ENCODE measurements at places on chromosomes 6 and 20.

DNA sequence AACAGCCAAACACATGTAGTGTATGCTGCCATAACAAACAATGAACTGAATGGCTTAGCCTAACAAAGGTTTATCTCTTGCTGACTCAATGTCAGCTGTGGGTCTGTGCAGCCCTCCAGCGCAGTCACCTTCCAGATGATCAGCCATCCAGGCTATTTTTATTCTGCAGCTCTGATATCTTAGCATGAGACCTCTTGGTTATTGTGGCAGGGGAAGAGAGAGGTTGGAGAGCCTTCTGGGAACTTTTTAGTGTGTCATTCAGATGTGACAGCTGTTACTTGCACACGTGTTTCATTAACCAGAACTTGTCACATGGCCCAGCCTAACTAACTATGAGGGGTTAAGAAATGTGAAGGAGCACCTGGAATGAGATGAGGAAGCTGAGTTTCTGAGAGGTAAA, 202.5 kb downstream of the DHX35 start:
- no peak for DNase-seq

- no peak for DNase-seq
Measured at GRCh38 chr6:8652710-8653109, 217.4 kb upstream of the SLC35B3 start.

GRCh38 chr6:118558464-118559217, 10.5 kb downstream of the PLN start:
- DNase-seq, result no peak

GRCh38 chr20:57959589-57959988, 249.8 kb upstream of the PMEPA1 start:
- peak; percentile 59 for DNase-seq

- DNase-seq, result no peak
Measured at GRCh38 chr20:13222319-13222716, 1.2 kb downstream of the ISM1 start.

GRCh38 chr6:126444659-126445273, 104.9 kb downstream of the CENPW start:
- no peak for DNase-seq

- no peak for DNase-seq
Measured at GRCh38 chr20:19256906-19257595, 44.6 kb downstream of the SLC24A3 start.

GRCh38 chr6:112470376-112470775, 123.2 kb downstream of the RFPL4B start:
- DNase-seq, result no peak

GRCh38 chr20:54272901-54273488, 65.1 kb downstream of the PFDN4 start:
- no peak for DNase-seq

GRCh38 chr20:57680131-57680716, 29.6 kb downstream of the PMEPA1 start:
- DNase-seq, result no peak

- DNase-seq, result no peak
Measured at GRCh38 chr20:31590717-31591225, 14.3 kb upstream of the ID1 start.

DNA sequence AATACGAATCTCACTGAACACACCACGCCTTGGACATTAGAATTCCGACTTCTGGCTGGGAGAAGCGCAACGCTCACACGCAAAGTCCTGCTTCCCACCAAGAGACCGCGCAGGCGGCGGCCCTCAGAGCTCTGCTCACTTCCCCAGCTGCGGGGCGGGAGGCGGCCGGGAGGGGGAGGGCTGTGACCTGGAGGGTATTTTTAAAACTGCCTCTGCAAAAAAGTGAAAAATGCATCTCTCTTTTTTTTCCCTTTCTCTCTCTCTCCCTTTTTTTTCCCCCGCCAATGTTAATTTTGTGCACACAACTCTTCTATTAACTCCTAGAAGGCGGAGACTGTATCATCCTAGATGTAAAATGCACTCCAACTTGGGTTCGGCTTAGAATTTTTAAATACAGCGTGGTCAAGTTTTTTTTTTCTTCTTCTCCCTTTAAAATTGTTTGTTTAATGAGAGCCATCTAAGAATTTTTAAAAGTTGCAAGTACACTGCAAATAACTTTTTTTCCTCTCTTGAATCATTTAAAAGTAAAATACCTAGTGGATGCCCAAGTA, 66.4 kb downstream of the STX11 start:
- peak; percentile 91 for DNase-seq

- DNase-seq, result no peak
Measured at GRCh38 chr20:58471193-58472164, 43.7 kb downstream of the APCDD1L start.

DNA sequence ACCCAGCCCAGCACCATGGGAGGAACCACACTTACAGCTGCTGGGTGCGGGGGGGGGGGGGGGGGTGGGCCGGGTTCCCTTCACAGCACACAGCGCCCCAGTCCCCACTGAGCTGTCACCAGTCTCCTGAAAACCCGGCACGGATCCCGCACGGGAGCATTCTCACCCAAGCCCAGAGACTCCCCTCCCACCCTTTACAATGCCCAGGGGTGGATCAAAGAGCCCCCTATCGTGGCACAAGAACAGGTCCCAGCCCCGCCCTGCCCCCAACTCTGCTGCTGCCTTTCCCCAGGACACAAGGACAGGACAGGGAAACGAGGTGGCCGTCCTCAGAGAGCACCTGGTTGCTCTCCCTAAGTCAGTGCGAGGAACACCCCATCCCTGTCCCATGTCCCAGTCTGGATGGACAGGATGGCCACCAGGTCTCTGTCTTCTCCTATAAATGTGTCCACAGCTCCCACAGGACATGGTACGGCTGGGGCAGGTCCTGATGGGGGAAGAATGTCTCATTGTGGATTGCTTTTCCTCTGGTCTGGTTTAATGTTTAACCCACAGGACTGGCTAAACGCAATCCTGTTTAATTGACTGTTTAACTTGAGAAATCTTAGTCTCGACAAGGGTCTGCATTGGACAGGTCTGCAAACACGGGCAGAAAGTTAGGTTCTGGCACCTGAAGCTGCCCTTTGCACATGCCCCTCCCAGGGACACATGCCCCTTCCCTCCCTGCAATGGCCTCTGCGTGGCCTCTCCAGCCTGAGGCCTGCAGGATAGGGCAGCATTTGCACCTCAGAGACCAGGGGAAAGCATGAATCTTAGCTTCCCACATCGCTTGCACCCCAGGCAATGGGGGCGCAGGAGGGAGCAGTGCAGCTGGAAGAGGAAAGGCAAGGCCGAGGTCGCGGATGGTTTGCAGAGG, 45.3 kb downstream of the DACT2 start:
- no peak for DNase-seq

DNA sequence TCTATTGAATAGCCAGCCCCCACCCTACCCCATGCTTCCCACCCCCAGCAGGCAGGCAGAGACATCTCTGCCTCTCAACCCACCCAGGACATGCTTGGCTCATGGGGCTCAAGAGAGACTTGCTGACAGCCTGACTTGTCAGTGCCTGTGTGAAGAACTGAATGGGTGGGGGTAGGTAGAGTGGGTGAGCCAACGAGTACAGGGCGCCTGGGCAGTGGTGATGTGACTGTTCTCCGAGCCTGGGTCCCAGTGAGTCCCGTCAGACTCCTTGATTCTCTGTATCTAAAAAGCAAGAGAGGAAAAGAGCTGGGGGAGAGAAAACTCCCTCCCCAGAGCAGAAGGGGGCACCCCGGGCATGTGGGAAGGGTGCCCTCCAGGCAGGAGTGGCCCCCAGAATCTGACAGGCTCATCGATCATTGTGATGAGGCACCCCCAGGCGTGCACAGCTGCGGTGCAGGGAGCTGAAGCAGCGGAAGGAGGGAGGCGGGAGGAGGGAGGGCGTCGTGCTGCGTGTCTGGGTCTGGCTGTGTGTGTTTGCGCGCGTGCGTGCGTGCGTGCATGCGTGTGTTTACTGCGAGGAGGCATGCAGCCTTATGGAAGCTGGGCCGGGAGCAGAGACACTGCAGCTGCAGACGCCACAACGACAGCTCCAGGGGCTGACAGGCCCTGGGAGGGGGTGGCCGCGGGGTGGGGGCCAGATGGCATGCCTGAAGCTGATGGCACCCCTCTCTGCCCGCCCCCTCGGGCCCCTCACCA, 40.2 kb downstream of the FOXP4 start:
- DNase-seq, result no peak

- DNase-seq, result no peak
Measured at GRCh38 chr20:50571466-50571865, 61.3 kb downstream of the PTPN1 start.

DNA sequence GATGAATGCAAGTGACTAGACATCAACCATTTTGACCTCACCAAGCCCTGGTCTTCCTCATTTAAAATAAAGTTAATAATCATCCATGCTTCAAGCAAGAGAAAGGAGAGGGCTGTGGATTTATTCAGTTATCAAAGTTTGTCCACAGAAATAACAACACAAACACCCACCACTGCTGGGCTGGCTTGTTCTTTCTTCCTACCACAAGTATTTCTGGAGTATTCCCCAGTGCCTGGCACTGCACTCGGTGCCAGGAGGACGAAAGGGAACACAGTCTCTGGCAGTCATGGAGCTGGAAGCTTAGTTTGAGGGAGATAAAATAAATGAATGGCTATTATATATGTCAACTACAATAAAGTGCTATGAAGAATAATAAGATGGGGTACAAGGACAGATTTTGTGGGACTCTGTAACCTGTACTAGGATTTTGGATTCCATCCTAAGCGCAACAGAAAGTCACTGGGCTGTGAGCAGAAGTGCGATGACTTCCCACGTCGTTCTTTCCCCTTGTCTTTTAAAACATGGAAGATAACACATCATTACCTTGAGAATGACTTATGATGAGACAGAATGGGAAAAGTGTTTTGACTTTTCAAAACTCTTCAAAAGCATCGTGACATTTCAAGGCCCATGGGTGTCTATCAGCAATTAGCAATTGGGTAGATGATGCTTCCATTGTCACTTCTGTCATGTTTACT, 74.5 kb upstream of the TRAF3IP2 start:
- DNase-seq, result no peak

DNA sequence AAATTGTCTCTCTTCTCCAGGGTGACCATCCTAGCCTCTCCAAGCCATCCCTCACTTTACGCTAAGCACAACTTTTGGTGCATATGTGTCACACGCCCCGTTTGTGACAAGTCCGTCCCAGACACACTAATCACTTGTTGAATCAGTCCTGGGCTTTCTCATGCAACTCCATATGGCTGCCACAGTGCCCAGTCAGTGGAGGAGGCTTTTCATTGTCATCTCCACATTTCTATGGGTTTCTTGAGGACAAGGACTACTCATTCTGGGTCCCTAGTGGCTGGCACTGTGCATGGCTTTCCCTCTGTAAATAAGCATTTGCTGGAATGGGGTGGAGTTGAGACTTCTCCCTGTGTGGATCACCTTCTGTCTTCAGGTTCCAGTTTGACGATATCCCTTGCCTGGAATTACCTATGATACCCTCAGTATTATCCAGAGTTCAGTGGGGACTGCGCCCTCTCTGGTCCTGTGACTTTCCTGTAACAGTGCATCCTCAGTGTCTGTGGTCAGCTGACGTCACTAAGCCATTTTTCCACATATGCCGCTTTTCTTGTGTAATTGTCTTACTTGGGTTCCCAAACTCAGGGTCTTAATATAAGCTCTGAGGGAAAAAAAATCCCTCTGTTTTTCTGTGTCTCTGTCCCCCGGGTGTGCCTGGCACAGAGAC, 59.8 kb upstream of the MYL9 start:
- no peak for DNase-seq

DNA sequence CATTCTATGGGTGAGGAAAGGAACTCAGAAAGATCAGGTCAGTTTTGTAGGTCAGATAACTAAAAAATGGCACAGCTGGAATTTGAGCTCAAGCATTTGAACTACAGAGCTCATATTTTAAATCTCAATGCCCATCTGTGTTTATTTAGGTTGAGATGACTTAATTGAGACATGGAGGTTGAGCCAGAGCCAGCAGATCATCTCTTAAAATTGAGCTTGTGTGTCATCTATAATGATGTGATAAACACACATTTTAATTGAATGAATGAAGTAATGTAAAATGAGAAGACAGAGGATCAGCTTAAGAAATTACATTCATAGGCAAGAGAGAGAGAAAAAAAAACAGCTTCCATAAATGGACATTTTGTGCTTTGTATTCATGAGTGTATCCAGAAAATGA, 3.7 kb downstream of the MANEA start:
- no peak for DNase-seq

DNA sequence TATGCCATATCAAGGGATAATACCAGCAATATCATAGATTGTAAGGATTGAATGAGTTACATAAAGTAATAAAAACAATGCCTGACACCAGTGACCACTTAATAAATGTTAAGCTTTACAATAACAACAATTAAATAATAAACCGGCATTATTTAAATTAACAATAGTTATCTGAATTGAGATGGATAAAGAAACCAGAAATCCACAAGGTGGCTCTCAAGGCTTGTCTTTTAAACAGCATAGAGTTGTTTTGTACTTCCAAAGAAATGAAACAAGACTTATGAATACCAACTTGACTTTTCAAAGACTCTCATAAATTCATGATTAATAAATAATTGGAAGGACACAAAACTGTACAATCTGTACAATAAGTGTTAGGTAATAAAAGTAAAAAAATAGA, 203.1 kb downstream of the ASCC3 start:
- no peak for DNase-seq

DNA sequence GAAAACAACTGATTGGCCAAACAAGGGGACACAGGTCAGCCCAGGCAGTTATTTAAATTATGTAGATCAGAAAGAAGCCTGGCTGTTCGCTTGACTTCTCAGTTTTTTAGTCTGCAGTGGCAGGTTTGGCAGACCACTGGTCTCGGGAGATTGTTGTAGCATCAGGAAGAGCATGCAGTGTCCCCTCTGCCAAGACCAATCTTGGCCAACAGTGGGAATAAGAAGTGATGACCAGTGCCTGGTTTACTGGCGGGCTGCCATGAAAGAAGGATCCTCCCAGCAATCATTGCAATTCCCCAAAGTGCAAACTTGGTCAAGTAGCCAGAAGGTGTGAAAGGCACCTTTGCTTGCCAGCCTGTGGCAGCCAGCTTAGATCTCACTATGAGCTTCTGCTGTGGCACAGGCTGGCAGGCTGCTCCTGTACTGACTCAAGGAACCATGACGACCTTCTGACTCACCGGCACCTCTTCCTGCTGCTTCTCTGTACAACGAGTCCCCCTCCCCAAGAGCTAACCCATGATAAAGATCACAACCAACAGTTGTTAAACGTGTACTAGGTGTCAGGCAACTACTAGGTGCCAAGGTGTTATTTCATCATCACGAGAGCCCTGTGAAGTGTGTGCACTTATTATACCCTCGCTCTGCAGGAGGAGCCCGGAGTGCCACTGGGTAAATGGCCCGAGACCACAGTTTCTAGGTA, 76.8 kb upstream of the DUSP22 start:
- DNase-seq, result no peak

DNA sequence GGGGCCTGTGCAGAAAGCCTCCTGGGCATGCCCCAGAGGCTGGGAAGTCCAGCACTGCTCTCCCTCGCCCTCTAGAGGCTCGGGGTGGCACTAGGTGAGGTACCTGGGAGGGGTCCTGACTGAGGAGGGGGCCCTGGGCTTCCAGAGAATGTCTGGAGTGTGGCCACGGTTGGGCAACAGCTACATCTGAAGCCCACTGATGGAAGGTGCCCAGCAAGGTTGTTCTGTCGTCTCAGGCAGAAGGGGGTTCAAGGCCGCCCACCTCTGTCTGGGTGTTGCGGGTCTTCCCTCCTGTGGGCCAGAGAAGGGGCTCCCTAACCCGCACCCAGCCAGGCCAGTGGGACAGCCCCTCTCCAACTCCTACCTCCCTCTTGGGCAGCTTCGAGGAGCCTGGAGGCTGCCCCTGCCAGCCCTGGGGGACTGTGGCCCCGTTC, 11.4 kb upstream of the VEGFA start:
- peak; percentile 72 for DNase-seq

- DNase-seq, result no peak
Measured at GRCh38 chr20:42652266-42652665, 537.4 kb downstream of the PTPRT start.

GRCh38 chr6:19906171-19906570, 69.0 kb downstream of the ID4 start:
- no peak for DNase-seq

Measured in aorta (tissue), 5 donors.